ENCODE measurements at places on chromosomes 1 and 21.

GRCh38 chr1:246306415-246307037, 200.6 kb downstream of the SMYD3 start:
- no peak for DNase-seq

DNA sequence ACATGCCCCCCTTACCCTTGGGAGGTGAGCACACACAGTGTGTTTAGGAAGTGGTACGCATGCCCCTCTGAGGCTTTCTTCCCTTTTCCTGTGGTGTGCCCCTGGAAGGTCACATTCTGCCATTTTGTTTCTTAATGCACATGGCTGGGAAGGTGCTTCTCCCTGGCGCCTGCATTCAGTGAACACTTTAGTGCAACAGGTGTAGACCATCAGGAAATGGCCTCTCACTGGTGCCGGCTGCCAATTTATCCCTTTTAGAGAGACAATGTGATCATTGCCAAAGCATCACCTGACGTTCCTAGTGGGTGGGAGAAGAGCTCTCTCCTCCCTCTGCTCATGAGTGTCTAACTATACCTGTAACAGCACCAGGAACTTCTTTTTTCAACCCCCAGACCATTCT, 51.8 kb upstream of the PDE9A start:
- DNase-seq: no peak

DNA sequence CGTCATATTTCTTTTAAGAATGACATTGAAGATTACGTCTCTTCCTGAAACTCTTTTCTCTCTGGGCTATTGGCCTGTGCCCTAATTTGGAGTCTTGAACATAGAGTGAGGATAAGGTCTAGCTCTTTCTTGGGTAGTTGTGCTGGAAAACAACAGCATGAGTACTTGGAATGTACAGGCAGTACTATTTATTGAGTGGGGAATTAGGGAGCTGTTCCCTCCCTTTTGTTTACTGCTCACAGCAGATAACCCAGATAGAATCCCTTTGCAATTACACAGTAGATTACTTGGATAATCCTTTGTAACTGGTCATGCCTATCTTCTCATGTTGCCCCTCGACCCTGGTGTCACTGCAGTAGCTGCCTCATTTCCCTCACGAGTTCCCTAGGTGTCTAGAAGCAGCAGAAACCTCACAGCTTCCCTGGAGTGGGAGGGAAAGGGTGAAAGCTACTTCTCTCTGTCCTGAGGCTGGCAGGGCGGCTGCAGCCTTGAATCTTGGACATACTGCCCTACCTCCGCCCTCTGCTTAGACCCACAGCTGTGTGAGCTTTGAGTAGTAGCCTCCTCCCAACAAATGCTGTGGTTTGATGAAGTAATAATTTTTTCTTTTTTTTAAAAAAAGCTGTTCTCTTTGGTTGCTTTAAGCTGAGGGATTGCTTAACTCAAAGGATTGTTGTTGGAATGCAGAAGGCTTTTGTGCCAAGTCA, 70.6 kb downstream of the FGGY start:
- DNase-seq: no peak

DNA sequence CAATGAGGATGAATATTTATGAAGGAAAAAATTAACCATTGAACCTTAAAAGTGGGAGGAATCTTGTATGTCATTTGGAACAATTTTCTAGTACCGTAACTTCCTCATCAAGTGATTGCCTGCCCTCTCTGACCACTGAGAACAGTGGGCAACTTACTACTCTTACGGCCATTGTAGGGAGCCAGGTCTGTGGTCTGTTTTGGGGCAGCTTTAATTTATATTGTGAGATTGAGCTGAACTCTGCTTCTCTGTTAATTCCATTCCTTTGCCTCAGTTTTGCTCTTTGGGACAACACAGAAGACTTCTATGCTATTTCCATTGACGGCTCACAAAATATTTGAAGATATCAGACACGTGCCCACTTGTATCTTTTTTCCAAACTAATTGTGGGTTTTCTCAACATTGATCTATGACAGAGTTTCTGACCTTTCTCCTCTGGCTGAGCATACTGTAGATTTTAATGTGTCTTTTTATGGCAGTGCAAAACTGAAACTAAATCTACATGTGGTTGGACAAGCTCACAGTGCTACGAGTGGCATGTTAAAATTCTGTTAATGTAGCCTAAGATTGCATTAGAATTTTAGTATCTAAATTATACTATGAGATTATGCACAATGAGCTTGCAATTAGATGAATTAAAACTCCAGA, 27.8 kb upstream of the ZNF281 start:
- no peak for DNase-seq

DNA sequence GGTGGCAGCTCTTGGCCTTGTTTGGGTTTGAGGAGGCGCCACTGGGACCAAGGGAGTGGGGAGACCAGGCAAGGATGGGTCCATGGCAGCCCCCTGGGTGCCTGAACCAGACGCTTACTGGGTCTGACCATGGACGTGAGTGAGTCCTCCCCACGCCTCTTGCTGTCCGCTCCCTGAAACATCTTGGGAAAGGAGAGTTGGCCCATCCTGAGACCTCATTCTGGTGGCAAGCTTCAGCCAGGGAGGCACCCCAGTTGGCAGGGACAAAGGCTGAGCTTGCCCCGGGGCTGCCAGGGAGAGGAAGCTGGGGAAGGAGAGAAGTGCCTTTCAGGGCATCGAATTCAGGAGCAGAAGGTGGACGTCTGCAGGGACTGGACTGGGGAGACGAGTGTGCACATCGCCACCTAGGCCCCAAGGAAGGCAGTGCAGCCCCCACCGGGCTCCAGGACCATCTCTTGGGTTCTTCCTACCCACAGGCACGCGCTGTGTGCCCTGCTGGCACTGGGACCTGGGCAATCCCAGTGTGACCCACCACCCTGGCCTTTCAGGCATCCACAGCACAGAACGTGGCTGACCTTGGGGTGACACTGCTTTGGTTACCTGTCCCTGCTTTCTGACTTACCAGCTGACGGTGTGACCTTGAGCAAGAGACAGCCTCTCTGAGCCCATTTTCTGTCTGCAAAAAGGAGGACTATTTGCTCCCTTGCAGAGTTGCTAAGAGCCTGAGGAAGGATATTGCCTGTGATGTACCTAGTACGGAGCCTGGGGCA, 132.9 kb upstream of the WNT4 start:
- DNase-seq: peak; percentile 23

DNA sequence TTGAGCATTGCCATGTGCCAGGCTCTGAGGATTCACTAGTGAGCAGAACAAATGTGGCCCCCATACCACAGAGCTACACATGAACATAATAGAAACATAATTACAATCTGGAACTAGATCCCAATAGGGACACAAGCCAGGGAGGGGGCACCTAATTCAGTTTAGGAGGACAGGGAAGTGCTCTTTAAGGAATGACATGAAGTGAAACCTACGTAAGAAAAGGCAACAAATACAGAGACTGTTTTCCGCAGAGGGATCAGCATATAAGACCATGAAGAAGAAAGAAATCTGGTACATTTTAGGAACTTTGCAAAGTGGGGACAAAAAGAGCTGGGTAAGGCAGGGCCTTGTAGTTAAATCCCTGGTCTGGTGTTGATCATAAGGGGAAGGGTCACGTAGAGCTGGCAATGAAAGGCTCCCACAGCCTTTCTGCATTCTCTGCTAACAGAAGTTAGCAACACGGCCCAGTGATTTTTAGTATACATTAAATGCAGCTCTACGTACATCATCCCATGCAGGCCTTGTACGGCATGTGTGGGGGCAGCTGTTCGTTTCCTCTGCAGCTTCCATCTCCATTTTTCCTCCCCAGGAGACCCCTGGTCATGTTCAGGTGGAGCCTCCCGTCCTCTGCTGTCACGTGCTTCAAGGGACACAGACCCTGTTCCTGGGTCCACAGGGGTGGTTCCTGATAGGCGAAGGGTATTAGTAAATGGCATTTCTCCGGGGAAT, 26.8 kb upstream of the SLC30A1 start:
- DNase-seq: no peak

GRCh38 chr1:236724506-236724905, 38.2 kb downstream of the ACTN2 start:
- no peak for DNase-seq

DNA sequence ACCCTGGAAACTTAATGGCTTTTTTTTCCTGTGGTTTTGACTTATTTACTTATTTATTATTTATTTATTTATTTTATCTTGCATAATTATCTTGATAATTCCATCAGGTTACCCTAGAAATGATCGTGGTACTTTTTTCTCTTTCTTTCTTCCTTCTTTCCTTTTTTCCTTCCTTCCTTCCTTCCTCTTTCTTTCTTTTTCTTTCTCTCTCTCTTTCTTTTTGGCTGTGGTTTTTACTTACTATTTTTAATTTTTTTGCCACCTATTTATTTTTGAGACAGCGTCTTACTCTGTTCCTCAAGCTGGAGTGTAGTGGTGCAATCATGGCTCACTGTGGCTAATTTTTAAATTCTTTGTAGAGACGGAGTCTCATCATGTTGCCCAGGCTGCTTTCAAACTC, 6.2 kb upstream of the KLF18 start:
- DNase-seq: no peak

DNA sequence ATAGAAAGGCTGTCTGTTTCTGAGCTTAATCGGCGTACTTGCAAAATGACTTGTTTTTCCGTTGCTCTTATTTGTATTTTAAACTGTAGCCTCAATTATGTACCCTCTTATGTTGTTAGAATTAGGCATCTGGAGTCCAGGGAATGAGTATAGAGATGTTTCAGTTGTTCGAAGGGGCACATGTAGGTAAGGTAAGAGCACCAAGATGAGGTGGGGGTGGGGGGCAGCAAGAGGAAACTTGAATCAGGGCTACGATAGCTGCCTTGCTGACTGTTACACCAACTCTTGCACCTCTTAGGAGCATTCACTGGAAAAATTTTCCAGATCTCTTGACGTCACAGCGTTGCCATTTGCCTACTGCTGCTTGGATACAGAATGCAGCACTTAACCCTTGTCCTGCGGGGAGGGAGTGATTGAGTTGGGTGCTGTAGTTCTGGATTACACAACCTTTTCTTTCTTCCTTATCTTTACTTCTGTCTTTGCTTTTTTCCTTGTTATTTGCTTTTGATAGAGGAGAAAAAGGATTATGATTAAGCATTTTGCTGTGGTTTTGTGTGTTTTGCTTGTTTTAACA, 3.2 kb downstream of the ATP1B1 start:
- no peak for DNase-seq

GRCh38 chr1:161267321-161267720, 8.8 kb downstream of the PCP4L1 start:
- no peak for DNase-seq
